ENCODE measurements at places on chromosomes 2 and 18. TPM values are rescaled to one million over a fixed set of nuclear protein-coding genes. Genes with fewer than 3 reads are reported as not detected.

Gene KCNJ13
- total RNA-seq: not detected

Gene AKAIN1
- not detected for total RNA-seq

Gene LRP2
- not detected for total RNA-seq

- DNase-seq: no peak
These were observed 1120.8 kb upstream of the TMEFF2 start for GRCh38 chr2:193315428-193316091.

- DNase-seq: no peak
These were observed 327.1 kb downstream of the GALNT13 start for GRCh38 chr2:154198866-154199265.

GRCh38 chr2:118808429-118808809 lies 39.0 kb downstream of the EN1 start:
- DNase-seq: no peak

GRCh38 chr2:45232818-45233217 lies 223.6 kb upstream of the SIX2 start:
- no peak for DNase-seq

GRCh38 chr2:10497797-10498251 lies 49.7 kb upstream of the ODC1 start:
- peak; percentile 84 for DNase-seq

All from psoas muscle (tissue), 8 donors.